ENCODE measurements at places on chromosomes 6 and 20. TPM values are rescaled to one million over a fixed set of nuclear protein-coding genes. Genes with fewer than 3 reads are reported as not detected.

DNA sequence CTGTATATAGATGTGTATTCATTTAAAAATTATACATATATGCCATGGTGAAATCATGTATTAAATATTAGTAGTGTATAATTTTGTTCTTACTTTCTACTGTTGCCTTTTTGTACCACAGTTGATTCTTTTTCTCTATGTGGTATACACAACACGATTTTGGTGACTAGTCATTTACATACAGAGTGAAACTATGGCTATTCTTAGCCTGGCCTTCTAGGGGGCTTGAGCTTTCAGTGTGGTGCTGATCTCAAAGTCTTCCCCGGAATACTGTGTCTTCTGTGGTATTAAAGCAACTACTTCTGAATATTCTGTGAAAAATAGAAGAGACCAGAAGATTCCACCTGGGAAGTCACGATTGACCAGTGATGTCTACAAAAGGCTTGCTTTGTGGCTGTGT lies 301.9 kb downstream of the UTRN start:
- no peak overlapping the region for H3K4me3 ChIP-seq
- H3K4me1 ChIP-seq, result peaks cover 46% of the 10 kb centered on the region

DNA sequence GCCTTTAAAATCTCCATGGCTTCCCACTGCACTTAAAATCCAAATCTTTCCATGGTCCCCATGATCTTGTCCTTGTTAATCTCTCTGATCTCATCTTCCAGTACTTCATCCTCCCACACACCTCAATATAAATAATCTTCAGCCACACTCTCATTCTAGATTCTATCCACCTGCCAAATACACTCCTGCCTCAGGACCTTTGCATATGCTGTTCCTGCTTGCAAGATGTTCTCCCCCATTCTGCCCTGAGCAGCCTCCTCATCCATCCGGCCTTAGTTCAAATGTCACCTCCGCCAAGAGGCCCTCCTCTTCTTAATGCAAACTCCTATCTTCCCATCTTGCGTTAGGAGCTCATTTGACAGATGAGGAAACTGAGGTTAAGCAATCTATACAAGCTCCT lies 77.4 kb downstream of the PREX1 start:
- H3K27ac ChIP-seq, result peak overlapping the region; percentile 93
- peaks cover 69% of the 10 kb centered on the region for H3K4me1 ChIP-seq
- H3K27me3 ChIP-seq, result no peaks in the 10 kb centered on the region
- no peak for DNase-seq
- H3K36me3 ChIP-seq, result peaks cover 80% of the 10 kb centered on the region
- no peak overlapping the region for H3K4me3 ChIP-seq

DNA sequence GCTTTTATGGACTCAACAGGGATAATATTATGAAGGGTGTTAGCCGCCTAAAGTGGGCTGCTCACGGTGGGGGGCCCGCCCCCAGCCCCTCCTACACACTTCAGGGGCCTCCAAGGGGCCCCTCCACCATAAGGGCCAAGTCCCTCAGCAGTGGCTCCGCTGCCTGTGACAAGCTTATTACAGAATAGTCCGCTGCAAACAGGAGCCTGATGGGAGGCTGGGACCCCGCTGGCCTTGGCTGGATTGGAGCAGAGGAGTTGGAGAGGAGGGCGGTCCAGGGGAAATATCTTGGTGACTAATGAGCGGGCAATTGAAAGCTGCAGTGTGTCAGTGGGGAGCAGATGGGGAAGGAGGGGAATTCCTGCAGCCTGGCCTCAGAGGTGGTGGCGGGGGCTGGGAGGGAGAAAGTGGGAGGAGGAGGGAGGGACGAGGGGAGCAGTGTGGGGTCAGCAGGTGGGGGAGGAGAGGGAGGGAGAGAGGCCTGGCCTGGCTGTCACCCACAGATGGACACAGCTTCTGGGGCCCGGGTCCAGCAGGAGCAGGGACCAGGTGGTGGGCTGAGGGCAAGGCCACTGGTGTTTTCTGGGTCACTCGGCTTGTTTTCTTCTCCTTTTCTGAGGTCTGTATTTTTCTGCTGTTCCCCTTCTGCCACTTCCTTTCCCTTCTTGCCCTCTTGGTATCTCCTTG lies 57.6 kb upstream of the FOXP4 start:
- no peaks in the 10 kb centered on the region for H3K36me3 ChIP-seq
- peaks cover 36% of the 10 kb centered on the region for H3K27me3 ChIP-seq
- H3K4me1 ChIP-seq, result no peaks in the 10 kb centered on the region

DNA sequence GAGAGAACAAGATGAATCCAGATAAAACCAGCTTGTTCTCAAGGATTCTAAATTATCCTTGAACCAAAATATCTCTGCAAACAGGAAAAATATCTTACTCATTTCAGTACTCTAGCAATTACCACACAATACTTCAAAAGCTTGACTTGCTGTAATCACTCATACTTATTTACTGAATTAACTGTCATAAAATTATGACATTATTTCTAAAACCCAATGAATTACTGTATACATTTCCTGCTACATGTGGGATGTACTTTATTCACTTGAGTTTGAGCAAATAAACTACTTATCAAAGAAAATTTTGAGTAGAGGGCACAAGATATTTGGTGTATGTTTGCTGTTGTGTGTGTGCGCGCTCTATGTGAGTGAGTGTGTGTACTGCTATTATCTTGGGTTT lies 9.7 kb downstream of the EIF2S2 start:
- H3K4me3 ChIP-seq, result no peak overlapping the region
- peaks cover 55% of the 10 kb centered on the region for H3K4me1 ChIP-seq
- no peak overlapping the region for H3K27ac ChIP-seq
- peaks cover 86% of the 10 kb centered on the region for H3K36me3 ChIP-seq
- H3K27me3 ChIP-seq, result no peaks in the 10 kb centered on the region

DNA sequence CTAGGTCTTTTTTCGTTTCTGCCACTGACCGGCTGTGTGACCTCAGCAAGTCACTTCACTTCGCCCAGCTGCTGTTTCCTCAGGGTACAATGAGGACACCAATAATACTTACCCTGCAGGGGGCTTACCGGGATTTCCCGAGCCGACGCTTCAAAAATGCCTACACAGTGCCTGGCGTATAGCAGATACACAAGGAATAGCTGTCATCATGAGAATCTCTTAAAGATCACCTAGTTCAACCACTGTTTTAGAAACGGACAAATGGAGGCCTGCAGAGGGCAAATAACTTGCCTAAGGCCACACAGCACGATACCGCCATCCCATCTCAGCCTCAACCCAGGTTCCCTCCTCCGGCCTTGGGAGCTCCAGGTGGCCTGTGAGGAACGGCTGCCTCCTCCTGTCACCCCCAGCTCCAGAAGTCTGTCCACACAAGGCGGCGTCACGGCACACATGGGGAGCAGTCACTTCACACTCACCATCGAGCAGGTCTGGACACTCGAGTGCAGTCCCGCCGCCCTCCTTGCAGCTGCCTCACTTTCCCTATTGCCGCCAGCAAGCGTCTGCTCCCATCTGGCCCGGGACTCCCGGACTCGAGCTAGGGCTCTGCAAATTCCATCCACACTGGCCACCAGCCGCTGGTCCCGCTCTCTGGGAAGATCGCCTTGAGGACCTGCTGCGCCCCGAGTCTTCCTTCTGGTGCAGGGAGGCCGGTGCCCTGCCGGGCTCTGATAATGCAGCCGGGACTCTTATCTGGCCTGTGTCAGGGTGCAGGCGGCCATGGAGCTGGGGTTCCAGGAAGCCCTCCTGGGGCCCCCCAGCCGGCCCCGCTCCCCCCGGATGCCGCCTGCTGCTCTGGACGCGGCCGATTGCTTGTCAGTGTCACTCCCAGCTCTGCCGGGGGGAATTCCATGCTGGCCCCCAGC lies at the start of gene RIPOR3:
Gene RIPOR3, minus strand, starts transcription at position 893 of the 923 bp plus-strand sequence. Its CDS starts 414 bp downstream, at position 479.
- H3K4me3 ChIP-seq, result no peak within 1 kb of the TSS
- H3K27ac ChIP-seq, result no peak within 1 kb of the TSS
- H3K27me3 ChIP-seq, result peaks cover 53% of the 10 kb centered on the region
- no peak for DNase-seq
- peaks cover 7% of the 10 kb centered on the region for H3K4me1 ChIP-seq
- no peaks in the 10 kb centered on the region for H3K36me3 ChIP-seq

- peaks cover 4% of the 10 kb centered on the region for H3K4me1 ChIP-seq
- H3K4me3 ChIP-seq, result no peak overlapping the region
- no peak for DNase-seq
- peaks cover 81% of the 10 kb centered on the region for H3K27me3 ChIP-seq
- no peak overlapping the region for H3K27ac ChIP-seq
These were observed 5.3 kb upstream of the SCUBE3 start for GRCh38 chr6:35208419-35208818.

DNA sequence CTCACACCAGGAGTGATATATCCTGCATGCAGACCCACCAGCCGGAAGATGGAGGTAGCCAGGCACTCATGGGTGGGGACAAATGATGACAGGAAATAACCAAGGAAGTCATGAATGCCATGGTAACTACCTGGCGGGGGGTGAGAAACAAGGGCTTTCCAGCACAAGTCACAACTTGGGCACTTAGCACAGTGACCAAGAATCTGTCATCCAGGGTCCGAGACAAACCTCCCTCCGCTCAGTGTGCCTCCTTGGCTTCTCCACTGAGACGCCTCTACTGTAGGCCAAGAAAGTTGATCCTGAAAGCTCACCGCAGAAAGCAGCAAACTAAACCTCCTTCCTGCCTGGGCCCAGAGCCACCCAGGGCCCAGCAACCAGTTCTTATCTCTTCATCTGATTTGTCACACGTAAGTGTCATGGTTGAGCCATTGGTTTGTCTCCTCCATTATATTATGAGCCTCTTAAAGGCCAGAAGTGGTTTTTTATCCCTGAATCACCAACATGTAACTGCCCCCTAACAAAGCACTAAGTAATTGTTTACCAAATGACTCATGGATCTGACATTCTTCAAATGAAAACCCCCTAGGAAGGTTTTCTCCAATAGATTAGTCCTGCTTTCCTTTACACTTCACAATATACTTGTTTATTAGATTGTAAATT lies 84.3 kb upstream of the TAB2 start:
- peak overlapping the region; percentile 93 for H3K27ac ChIP-seq
- peak; percentile 76 for DNase-seq
- peaks cover 55% of the 10 kb centered on the region for H3K36me3 ChIP-seq
- peak overlapping the region; percentile 72 for H3K4me3 ChIP-seq

- no peak for DNase-seq
- H3K27ac ChIP-seq, result no peak overlapping the region
- peaks cover 10% of the 10 kb centered on the region for H3K36me3 ChIP-seq
- H3K27me3 ChIP-seq, result no peaks in the 10 kb centered on the region
- peak overlapping the region; percentile 80 for H3K4me3 ChIP-seq
These were observed 2.0 kb upstream of the TAF4 start for GRCh38 chr20:62067547-62068260.

DNA sequence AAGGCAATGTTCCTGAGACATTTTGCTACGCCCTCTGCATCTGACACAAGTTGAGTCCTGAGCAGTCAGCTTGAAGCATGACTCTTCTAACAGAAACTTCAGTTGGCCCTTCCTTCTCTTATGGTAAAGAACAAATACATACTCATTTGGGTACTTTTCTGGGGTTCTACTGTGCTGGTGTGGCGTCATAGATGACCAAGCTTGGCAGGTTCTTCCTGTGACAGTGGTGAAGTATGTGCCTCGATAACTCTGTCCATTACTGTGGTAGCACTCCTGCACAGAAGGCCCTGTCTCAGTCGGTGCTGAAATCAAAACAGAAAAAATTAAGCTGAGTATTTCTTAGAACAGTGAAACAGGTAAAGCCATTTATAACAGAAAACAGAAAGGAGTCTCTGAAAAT lies 152.5 kb downstream of the SLC22A3 start:
- no peak overlapping the region for H3K4me3 ChIP-seq
- no peaks in the 10 kb centered on the region for H3K27me3 ChIP-seq
- H3K27ac ChIP-seq, result peak overlapping the region; percentile 78
- peaks cover 21% of the 10 kb centered on the region for H3K36me3 ChIP-seq
- peaks cover 10% of the 10 kb centered on the region for H3K4me1 ChIP-seq

CD83 gene
- 6.4 TPM for total RNA-seq

BFSP1 gene
- 3.2 TPM for total RNA-seq

PCED1A gene
- total RNA-seq, result 25.0 TPM

ZKSCAN4 gene
- total RNA-seq, result 6.6 TPM

RSPO3 gene
- total RNA-seq, result not detected
